ENCODE measurements at places on chromosomes 12 and 14.
A peak's percentile ranks its signal among the peaks of the same experiment; 100 is the strongest.

GRCh38 chr14:75987201-75987970 lies 1.8 kb downstream of the IFT43 start:
- no peak for DNase-seq

DNA sequence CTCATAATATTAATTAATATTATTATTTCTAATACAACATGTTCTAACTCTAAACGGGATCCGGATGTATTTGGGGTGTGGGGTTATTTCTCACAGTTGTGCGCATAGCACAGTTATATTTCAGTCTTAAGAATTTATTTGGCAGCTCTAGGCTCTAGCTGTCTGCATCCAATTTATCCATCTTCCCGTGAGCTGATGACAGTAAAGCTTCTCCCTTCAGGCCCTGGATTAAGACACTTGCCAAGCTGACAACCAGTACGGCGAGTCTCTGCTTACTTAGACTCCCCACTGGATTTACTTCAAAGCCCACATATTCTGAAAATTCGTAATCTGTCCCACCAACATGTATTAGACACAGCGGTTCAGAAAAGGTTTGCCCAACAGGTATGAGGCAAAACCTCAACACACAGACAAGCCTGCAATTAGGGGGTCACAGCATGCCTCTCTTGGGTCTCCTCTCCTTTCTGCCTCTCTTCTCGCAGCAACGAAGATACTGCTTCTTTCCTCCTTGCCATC lies 232.9 kb upstream of the TMTC1 start:
- no peak for DNase-seq

GRCh38 chr14:28952666-28953065 lies 186.1 kb downstream of the FOXG1 start:
- DNase-seq: no peak

- DNase-seq: no peak
These were observed 30.1 kb downstream of the SLC15A4 start for GRCh38 chr12:128793701-128794100.

DNA sequence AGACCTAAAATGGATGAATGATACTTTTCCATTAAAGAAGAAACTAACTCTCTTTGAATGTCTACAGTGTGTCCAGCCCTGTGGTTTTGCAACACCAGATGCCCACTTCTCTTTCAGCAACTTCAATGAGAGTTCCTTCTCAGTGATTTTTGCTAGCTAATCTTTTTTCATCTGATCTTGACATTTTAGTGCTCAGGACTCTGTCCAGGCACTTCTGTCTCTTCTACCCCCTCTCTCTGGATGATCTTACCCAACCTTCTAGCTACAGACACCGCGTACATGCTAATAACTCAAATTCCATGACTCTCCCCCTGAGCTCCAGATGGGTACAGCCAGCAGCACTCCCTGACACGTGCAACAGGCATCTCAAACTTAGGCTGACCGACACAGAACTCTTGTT lies 161.1 kb upstream of the FOXN3 start:
- no peak for DNase-seq

DNA sequence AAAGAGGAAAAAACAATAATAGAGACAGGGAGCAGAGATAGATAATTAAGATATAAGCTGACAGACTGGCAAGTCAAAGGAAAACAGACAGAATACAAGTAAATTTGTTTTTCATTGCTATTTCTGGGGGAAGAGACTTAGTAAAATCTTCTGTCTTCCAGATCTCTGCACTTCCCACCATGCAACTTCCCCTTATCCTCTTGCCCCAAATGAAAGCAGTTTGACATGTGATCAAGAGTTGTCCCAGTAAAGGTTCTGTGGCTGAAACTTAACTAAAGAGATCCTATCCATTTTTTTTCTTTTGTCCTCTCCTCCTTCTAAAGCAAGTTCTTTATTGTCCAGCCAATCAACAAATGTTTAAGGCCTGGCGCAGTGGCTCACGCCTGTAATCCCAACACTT lies 1.5 kb upstream of the MLF2 start:
- DNase-seq: no peak

DNA sequence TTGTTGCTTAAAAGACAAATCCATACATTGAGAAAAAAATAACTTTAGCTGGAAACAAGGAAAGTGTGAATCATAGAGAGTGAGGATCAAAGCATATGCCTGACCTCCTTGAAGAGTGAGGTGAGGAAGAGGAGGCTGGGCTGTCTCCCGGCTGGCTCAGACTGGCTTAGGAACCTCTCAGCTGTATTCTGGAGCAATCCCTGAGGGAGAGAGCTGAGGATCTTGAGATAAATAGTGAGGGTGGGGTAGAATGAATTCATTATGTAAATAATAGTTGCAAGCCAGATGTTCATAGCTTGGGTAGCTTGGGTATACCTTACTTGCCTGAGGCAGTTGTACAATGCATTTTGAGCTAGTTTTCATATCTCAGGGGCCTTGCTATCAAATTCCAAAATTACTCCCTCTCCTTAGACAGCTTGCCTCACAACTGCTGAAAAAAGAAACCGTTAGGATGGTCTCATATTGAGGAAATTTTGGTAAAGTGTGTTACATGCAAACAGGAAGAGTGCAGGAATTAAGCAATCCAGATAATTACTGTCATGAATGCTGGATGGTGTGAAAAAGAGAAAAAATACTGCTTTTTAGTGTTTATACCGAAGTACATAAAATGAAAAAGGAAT lies 30.5 kb upstream of the SLC15A5 start:
- no peak for DNase-seq

DNA sequence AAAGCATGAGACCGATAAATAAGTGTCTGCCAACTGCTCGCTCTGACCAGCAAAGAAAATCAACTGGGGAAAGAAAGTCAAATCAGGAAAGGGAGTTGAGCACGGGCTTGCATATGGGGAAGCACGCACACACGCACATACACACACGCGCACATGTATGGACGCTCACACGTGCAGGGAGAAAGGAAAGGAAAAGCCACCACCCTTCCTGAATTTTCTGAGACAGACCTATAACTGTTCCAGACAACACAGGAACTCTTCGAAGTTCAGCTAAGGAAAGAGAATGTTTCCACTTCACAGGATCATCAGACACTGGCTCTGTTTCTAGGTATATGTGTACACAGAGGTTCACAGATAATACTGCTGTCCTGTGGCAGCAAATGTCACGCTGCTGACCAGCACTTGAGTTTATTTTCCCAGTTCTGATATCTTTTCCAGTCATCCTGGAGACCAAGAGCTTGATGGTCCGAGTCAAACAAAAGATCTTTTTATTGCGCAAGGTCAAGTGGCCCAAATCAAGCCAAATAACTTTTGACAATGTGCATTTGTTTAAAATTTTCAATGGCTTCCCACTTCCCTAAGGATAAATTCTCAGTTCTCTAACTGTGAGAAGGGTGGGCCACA lies 82.1 kb upstream of the TMCC3 start:
- no peak for DNase-seq

GRCh38 chr12:127300075-127300474 lies 966.9 kb upstream of the TMEM132C start:
- DNase-seq: no peak

- DNase-seq: no peak
These were observed 86.4 kb downstream of the SPPL3 start for GRCh38 chr12:120817559-120818330.

GRCh38 chr12:54412786-54413185 lies 6.3 kb downstream of the ITGA5 start:
- no peak for DNase-seq

DNA sequence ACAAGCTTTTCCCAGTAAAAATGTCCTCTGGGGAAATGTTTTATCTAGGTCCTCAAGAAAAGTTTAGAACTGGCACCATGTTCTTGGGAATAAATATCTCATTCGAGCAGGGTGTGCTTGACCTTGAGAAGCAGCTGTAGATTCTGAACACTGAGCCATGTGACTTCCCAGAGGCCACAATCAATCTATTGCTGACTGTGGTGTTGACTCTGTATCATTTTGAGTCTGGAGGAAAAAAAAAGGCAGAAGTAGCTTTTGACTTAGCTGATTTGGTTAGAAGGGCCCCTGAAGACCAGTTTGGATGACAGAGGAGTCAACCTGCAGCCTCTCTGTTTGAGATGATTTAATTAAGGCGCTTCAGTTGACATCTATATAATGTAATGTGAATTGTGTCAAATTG lies 592.4 kb upstream of the SEL1L start:
- no peak for DNase-seq

DNA sequence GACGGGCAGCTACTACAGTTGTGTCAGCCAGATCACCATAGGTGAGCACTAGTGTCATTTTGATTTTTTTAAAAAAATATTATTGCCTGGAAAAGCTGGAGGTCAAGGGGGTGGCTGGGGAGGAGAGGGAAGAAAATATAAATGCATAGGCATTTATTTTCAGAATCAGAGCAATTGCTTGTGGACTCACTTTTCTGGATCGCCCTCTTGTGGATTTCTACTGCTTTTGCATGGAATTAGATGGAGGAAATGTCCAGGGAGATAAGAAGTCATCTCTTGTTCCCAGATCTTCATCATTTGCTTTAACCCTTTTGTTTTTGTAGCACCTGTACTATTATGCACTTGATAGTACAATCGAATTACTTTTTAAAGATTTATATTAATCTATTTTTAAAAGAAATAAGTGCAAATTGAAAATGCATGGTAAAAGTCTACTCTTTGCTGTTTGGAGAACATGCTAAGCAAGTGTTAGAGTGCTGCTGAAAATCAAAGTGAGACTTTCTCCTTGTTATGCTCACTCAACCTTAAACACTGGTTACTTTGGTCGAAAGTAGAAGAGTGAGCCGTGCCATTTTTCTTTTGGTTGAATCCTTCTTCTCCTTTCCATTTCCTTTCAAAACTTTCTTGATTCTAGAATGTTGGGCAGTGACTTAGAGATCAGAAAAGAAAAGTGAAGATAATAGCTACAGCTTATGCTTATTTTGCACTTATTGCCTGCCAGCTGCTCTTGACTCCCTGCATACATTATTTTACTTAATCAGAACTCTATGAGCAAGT lies 60.6 kb upstream of the ANO4 start:
- DNase-seq: no peak

DNA sequence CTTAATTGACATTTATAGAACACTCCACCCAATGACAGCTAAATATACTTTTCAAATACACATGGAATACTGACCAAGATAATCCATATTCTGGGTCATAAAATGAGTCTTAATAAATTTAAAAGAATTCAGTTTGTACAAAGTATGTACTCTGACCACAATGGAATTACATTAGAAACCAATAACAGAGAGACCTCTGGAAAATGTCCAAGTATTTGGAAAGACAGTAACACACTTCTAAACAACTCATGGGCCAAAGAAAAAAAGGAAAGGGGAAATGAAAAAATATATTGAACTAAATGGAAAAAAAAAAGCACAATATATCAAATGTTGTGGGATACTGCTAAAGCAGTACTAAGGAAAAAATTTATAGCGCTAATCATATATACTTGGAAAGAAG lies 52.0 kb downstream of the CRACR2A start:
- DNase-seq: no peak

- DNase-seq: no peak
These were observed 23.5 kb upstream of the SELPLG start for GRCh38 chr12:108657130-108657745.

GRCh38 chr14:55336691-55337090 lies 65.5 kb downstream of the FBXO34 start:
- DNase-seq: no peak

DNA sequence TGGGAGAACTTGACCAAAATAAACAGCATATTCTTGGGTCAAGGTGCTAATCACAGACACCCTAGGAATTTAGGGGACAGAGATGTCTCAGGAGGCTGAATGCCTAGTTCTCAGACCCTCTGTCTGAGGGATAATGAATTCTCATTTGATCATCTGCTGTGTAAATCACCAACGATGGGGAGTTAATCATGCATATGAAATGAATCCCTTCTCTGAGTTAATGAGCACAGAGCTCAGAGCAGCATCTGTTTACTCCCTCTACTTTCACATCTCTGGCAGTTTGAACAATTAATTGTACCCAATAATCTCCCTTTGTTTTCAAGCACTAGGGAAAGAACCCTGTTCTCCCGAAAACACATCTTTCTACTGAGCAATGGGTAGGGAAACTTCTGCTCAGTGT lies 129.4 kb upstream of the SRRM4 start:
- DNase-seq: no peak

DNA sequence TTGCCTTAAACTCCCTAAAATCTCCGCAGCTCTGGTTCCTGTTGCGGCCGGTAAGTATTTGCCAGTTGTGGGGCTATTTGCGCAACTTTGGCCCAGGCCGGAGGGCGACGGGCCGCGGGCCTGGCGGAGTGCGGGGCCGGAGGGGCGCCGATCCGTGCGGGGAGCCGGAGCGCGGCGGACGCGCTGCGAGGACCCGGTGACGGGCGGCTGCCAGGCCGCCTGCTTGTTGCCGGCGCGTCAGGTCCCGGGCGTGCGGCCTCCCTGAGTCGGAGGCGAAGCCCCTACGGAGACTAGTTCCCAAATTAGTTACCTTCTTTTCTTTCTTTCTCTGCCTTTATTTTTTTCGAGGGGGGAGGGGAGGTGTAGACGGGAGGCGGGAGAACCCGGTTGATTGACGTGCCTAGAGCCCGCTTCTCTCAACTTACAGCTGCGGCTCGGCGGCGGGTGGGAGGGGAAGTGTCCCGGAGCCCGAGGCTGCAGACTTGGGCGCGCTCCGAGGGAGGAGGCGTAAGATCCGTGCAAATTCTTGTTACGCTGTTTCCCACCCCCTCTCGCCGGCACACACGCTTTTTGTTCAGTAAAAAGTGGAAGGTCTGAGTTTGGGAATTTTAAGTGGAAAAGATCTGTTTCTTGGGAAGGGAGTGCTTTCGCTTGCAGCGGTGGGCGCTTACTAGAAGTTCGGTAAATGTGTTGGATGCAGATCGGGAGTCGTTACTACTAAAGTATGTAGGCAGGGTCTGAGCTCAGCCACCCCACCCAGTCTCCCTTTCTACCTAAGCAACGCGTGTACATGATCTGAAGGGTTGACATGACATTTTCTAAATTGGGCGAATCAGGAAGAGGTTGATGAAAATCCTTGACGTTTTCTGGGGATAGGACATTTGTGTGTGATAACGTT lies 576 bp downstream of the ZBTB1 start:
- DNase-seq: peak; percentile 58

GRCh38 chr12:32509328-32510091 lies 110.2 kb downstream of the FGD4 start:
- no peak for DNase-seq

All from stimulated activated CD4-positive, alpha-beta T cell treated with anti-CD3 and anti-CD28 coated beads, Interleukin-1b, Interleukin-23, amount 100 ng/mL, for 1 hour (primary cell).